ENCODE measurements at places on chromosomes 2 and 18.

GRCh38 chr2:38483776-38484501 lies 106.9 kb upstream of the ATL2 start:
- DNase-seq, result no peak

- DNase-seq, result no peak
Observed at GRCh38 chr18:79394534-79395307, 1.0 kb upstream of the NFATC1 start.

DNA sequence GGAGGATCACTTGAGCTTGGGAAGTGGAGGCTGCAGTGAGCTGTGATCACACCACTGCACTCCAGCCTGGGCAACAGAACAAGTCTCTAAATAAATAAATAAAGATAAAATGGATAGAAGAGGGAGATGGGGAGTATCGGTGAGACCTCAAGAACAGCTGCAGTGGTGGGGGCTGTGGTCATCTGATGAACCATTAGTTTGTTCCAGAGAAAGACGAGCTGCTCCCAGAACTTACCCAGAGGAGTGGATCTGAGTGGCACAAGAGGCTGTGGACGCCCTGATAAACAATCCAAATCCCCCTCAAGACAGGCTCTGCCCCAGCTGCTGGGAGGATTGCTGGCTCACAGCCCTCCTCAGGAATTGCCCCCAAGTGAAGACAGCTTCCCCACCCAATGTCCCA lies 26.7 kb downstream of the TMEM127 start:
- DNase-seq, result no peak

GRCh38 chr2:8472545-8473323 lies 209.1 kb upstream of the ID2 start:
- DNase-seq, result no peak

GRCh38 chr2:224628416-224628815 lies 43.3 kb upstream of the CUL3 start:
- DNase-seq, result no peak

GRCh38 chr18:28063926-28064325 lies 113.0 kb downstream of the CDH2 start:
- DNase-seq, result no peak

DNA sequence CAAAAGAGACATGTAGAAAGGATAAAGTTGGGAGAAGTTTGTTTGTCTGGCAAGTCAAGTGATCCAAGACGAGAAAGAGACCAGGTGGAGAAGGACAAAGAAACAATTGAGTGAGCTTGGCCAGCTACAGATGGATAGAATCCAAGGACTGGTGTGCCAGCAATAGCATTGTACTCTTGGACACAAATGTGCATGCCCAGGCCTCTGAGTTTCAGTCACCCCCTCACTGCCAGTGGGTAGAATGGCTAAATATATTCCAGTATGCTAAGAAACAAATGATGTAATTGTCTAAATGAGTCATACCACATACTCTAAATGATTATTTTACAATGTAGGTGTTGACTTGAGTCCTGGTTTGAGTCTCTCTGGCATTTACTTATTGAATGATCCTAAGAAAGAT lies 881.3 kb downstream of the LRRTM4 start:
- DNase-seq, result no peak

DNA sequence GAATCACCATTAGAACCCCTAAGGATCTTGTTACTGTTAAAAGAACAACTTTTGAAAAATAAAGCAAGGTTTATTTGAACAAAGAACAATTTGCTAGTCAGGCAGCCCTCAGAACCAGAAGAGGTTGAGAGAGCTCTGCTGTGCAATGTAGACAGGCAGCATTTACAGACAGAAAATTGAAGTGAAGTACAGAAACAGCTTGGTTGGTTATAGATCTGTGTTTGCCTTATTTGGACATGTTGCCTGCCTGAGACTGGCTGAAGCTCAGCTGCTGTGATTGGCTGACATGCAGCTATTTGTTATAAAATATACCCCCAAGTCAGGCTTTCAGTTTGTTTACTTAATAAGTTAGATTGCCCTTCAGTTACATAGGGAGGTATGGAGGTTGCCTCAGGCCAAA lies 12.5 kb downstream of the MSTN start:
- DNase-seq, result no peak

DNA sequence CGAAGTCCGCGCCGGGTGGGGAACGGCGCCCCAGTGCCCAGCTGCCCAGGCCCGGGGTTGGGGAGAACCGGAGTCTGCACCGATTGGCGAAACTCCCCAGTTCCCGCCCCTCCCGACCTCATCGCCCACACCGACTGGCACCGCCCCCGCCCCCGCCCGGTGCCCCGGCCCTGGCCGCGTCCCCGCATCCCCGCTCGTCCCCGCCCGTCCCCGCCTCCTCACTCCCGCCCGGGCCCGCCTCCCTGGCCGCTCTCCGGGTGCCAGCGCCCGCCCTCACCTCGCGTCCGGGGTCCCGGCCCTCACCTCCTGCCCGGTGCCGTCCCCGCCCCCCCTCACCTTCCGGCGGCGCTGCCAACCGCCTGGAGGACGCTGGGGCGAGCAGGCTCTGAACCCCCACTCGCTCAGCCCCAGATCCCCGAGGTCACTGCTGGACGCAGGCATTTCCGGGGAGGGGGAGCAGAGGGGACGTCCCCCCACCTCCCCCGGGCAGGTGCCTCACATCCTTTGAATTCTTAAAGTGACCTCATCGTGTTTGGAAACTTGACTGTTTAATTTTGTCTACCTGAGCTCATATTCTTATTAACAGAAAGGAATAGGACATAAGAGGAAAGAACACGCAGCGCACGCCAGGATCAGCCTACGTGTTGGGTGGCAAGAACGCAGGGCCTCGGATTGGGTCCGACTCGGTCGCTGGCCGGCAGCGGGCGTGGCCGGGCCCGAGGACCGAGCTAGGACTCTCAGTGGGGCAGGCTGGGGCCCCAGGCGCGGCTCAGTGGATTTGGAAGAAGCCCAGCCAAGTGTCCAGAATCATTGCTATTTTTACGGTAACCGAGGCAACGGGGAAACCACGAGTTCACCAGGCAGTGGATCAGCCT lies at the start of gene FAM110C:
Gene FAM110C, minus strand, starts transcription at position 35 of the 875 bp plus-strand sequence. CDS start 120 bp downstream, outside the sequence.
- DNase-seq, result peak; percentile 56

GRCh38 chr2:185892484-185892883 lies 153.9 kb downstream of the FSIP2 start:
- DNase-seq, result no peak

GRCh38 chr18:74459889-74460288 lies 2.8 kb upstream of the DIPK1C start:
- DNase-seq, result no peak

DNA sequence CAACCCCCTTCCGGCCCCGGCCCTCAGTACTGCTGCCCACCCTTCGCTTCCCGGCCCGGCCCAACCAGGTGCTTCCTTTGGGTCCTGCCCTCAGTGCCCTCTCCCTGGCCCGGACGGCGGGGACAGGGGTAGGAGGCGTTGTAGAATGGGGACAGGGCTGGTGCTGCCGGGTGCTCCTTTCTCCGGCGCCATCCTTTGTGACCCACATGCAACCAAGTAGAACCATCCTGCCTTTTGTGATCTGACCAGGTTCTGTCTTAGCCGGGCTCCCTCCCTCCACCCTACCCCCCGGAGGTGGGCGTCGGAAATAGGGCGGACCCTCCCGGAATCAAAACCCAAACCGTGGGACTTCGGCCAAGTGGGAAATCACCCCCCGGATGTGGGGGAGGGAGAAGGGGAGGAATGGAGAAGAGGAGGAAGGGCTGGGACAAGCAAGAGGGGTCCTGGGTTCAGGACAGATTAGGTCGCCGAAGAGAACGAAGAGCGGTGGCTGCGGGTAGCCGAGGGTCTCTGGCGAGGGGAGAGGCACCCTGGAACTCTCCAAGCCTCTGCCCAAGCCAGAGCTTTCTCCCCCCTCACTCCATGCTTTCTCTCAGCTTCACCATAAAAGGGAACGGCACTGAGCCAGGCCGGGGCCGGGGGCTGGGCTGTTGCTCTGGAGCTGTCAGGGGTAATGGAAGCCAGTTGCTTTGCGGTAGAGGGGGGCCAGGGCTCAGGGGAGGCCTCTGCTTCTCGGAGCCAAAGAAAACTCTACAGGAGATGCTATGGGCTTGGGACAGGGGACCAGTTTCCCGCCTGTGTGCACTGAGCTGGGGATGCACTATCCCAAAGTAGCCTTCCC lies 756 bp upstream of the OST4 start:
- no peak for DNase-seq

DNA sequence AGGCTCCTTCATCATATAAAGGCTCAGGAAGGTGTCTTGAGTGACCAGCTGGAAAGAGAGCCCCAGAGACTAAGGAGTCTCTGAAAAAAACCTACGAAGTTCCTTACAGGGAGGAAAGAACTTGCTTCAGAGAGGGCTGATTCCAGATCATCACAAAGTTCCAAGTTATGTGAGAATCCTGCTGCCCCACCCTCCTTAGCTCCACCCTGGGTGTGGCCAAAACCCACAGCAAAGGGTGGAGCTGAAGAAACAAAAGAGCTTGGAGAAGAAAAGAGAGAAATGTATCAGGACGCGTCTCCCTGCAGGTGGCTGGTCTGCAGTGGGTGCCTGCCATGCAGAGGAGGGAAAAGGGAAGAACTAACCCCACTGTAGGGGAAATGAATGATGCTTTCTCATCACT lies 32.8 kb upstream of the ZNF396 start:
- no peak for DNase-seq

- no peak for DNase-seq
Observed at GRCh38 chr18:74050807-74051206, 96.8 kb downstream of the FBXO15 start.

DNA sequence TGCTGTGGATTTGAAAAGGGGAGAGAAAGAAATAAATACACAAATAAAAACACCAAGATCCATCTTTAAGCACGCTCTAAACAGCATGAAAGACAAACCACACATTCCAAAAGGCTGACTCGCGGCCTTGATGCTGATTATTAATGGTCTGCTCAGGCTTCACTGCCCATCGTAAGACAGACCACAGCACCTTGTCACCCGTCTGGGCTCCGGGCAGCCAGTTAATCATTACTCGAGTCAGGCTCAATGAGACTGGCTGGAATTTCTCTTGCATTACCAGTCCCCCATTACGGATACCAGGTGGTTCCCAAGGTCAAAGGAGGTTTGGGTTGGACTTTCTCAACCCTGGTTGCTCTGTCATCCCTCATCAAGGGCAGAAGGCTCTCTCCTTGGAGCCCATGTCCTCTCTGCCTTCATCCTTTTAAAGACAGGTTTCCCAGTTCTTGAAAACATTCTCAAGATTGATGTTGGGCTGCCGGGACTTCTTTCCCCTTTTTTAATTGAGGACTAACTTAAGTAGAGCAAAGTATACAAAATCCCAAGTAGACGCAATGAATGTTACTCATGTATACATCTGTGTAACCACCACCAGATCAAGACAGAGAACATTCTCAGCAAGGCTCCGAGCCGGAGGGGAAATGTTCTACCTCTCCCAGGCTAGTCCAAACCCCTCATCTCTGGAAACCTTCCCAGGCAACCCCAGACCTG lies 8.1 kb downstream of the SMAD7 start:
- no peak for DNase-seq

DNA sequence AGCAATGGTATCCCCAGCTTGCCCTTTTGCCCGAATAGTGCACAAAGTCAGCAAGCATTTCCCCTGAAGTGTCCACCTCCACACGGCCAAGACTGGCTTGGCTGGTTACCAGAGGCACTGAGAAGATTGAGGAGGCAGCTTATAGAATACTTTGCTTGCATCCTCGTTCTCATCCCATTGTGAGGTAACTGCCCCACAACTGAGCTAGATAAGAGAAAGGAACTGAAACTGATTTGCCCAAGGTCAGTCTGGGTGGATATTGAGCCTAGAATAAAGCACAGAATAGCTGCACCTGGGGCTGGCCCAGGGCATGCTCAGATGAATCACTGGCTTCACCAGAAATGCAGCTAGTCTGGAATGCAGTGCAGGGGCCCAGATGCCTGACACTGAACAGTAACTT lies 32.7 kb upstream of the MAP4K3 start:
- DNase-seq, result no peak

DNA sequence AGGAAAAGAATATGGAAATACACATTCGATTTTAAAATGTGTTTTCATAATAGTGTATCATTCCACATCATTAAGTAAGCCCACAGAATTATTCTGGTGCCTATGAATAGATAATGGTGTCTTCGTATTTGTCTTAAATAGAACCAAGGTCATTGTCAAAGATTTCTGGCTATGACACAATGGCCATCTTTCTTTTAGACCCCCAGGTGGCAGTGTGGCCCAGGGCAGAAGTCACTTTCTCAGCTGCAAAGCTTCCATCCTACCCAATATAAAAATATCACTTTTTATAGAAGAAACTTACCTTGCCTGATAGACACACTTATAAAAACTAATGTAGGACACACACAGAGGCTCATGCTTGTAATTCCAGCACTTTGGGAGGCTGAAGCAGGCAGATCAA lies 57.5 kb downstream of the ZRANB3 start:
- DNase-seq, result peak; percentile 4

DNA sequence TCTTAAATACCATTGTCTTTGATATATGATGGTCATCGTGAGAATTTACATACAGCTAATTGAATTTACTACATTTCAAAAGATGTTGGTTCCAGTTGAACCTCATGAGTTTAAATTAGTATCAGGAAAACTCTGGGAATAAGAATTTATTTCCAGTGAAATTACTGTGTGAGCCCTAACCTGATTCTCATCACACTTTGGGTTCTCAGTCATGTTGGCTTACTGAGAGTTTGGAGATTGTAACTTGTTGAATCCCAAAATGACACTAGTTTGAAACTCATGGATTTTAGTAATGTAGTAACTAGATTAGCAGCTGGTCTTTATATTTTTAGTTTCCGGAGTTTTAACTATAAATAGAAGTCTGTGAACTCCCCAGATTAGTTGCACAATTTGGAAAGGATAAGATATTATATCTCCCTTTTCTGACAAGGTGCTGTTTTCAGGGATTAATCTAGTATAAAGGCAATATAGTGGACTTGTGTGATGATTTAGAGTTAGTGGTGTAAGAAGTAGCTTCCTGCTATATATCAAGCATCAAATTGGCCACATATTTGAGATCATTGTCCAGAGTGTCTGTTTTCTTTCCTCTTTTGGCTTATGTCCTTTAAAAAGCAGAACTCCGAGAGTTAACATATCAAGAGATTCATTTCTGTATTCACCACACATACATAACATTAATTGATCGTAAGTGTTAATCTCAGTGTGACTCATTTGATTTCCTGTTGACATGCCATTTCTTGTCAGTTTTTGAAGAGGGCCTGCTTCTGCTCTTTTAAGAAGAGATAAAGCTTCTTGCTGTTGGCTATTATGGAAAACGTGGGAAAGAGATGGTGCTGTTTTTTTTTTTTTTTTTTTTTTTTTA lies 15.7 kb downstream of the NDUFV2 start:
- no peak for DNase-seq

DNA sequence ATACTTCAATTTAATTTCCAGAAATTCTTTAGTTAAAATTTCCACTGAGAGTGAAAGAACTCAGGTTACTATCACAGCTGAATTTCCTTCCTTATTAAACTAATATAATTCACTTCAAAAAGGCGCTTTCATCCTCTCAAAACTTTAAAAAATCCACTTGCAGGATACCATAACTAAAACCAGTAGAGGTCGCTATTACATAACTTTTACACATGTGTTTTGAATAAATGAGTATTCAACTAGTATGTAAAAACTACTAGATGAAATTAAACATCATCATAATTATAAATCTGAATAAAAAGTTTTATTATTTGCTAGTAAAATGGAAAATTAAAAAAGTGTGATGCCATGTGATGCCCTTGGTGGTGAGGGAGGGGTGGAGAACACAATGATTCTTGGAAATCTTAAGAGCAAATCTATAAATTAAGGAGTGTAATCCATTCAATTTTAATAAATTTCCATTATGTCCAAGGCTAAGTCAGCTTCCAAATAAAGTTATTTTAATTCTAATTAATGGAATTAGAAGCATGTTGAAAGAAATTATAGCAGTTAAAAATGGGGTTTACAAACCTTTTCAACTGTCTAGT lies 61.4 kb downstream of the SOS1 start:
- no peak for DNase-seq

- DNase-seq, result no peak
Observed at GRCh38 chr18:28972333-28972907, 795.5 kb upstream of the CDH2 start.

Data from CD8-positive, alpha-beta T cell (primary cell).